Bronchial epithelial cell (primary cell): ENCODE measurements at places on chromosomes 2 and 18. TPM values are rescaled to one million over a fixed set of nuclear protein-coding genes. Genes with fewer than 3 reads are reported as not detected.

DNA sequence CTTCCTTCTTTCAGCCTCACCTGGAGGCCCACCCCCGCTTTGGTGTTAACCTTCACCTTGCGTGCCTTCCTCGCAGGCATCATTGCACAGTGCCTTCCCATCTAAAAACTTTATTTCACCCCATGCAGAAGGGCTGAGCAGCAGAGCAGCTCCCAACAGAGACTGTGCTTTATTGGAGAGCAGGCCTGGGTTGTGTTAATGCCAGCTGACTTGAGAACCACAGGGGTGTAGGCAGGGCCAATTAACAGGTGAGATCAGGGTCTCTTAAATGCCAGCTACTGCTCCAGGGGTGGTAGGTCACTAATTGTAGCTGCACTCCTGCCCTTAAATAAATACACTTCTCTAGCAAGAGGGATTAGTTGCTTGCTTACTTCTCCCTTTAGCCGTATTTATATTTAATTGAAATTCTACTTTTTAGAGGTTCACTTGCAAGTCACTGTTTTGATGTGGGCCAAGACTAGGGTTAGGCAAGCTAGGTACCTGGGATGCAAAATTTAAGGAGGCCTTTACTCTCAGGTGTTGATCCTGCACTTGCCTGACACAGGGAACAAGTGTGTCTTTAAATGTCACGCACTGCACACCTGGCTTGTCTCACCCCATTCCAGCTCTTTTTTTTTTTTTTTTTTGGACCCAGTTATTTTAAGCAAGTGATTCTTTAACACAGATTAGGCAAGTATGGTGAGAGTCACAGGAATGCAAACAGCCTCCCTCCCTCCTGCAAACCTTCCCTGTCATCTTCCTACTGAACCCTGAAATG is 54.5 kb downstream of the LYPD1 start:
- DNase-seq = no peak

GRCh38 chr2:239383036-239383758 is 17.6 kb downstream of the HDAC4 start:
- no peak for DNase-seq

GRCh38 chr18:61531182-61531581 is 198.0 kb downstream of the CDH20 start:
- no peak for DNase-seq

GRCh38 chr2:39120521-39120770 is 405 bp downstream of the SOS1 start:
- no peak for DNase-seq

DNA sequence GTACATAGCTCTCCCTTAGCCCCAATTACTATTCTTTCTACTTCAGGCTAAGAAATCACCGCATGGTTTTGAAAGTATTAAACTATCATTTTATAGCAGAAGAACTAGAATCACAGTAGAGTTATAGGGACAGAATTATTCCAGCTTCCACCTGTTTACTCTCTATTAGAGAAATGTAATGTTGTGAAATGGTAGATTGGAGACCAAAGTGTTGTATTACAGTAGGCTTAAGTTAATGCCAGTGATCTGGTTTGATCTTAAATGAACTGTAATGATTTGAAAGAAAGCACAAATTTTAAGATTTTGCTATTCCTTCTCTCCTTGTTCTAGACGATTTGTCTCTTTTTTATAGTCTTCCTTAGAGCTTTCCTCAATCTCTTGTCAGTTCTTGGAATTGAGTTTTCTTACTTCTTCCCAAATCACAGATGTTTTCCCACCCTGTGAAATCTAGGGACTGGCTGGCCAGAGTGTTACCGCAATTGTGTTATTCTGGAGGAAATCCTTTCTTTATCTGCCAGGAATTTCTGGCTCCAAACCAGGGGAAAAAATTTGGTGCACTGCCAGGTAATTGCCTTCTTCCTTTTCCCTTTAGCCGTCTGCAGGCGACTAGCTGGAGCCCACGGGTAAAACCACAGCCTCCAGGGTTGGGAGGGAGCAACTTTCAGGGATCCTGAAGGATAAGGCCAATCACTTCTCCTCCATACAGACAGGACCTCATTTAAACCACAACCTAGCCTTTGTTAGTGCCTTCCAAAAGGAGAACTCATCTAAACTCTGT is 51.7 kb downstream of the NOP58 start:
- DNase-seq = peak; percentile 61

- peak; percentile 11 for DNase-seq
Measured at GRCh38 chr2:36246320-36246990, 109.1 kb upstream of the CRIM1 start.

- peak; percentile 58 for DNase-seq
Measured at GRCh38 chr2:20443276-20443920, 3.5 kb upstream of the RHOB start.

- peak; percentile 70 for DNase-seq
Measured at GRCh38 chr2:142965443-142965842, 88.0 kb downstream of the KYNU start.

GRCh38 chr2:30756051-30756719 is 51.1 kb downstream of the CAPN13 start:
- DNase-seq = peak; percentile 56

GRCh38 chr2:160252900-160253299 is 52.8 kb upstream of the ITGB6 start:
- no peak for DNase-seq

DNA sequence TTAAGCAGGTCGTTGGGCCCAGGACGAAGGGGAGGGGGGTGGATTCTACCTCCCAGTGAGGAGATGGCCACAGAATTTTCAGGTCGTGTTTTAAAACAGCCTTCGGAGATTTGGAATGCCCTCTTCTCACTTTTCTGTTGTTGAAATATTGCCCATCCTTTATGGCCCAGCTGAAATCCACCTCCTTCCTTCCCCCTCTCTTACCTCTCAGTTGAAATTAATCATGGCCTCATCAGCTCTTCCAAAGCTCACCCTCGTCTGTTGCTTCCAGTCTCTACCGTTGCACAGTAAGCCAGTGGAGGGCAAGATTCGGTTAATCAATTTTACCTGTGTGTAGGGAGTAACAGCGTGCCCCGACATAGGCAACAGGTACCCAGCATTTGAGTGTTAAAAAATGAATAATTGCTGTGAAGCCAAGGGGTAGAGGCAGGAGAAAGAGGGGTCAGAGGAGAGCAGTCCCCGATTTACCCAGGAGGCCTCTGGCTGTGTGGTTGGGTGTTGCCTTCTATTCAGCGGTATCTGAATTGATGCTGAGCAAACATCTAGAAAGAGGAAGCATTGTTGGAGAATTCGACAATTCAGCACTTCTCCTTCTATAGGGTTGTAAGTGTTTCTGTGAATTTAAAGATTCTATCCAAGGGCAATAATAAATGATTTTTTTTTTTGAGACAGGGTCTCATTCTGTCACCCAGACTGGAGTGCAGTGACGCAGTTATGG is 8.6 kb upstream of the PDIA6 start:
- DNase-seq = no peak

- peak; percentile 55 for DNase-seq
Measured at GRCh38 chr2:204665207-204665606, 119.9 kb downstream of the PARD3B start.

DNA sequence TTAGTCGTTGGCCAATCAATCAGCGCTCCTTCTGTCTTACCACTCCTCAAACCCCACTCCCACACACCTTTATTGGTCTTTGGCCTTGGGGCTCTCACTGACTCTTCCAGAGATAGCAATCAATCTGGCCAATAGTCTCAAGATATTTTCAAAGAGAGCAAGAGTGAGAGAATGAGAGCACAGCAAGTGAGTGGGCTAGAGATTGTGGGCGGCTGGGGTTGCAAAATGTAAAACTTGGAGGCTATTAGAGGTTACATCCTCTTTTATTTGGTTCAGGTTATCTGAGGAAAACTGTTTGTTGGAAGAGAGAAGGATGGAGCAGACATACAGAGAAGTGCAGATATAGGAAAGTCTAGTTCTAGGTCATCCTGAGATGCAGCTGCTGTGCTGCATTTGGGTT is 32.8 kb downstream of the TACR1 start:
- DNase-seq = no peak

GRCh38 chr18:48409591-48410094 is 460 bp upstream of the ZBTB7C start:
- DNase-seq = no peak

DNA sequence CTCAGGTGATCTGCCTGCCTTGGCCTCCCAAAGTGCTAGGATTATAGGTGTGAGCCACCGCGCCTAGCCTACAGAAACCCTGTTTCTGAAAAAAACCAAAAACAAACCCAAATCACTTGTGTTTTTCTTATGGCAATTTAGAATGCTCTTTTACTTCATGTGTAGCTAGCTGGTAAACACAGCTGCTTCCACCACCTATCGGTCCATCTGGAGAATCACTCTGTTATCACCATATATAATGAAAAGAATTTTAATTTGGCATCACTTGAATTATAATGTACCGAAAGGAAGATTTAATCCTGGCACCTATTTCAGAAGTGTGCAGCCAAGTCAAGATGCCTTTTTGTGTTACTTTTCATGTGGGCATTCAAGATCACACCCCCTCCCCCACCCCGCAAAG is 86.5 kb upstream of the ITGB6 start:
- DNase-seq = no peak

DNA sequence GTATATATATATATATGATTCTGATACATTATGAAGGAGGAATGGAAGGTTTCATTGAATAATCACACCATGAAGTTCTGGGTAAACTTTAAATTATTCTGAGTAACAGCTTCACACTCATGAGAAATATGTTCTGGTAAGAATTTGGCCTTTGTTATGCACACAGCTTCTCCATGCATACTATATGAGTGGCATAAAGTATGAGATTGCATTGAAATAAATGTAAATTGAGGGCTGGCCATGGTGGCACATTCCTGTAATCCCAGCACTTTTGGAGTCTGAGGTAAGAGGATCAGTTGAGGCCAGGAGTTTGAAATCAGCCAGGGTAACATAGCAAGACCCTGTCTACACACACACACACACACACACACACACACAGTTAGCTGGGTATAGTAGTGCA is 50.0 kb upstream of the ARL5A start:
- DNase-seq = no peak

Gene SERPINB5
- 440 and 513 TPM in 2 replicates for total RNA-seq

Gene R3HDM1
- total RNA-seq = 3.7 and 6.3 TPM in 2 replicates

Gene SLC19A3
- not detected in 2 replicates for total RNA-seq

Gene GALNT13
- total RNA-seq = 0.26 and 1.3 TPM in 2 replicates

Gene MYOM1
- 0.26 and 0.38 TPM in 2 replicates for total RNA-seq

Gene DNAH6
- under 0.01 TPM in 2 replicates for total RNA-seq

Gene TIA1
- 58.7 and 81.8 TPM in 2 replicates for total RNA-seq

Gene VRK2
- total RNA-seq = 67.7 and 115 TPM in 2 replicates

Gene TBR1
- under 0.01 TPM in 2 replicates for total RNA-seq
